Stimulated activated CD4-positive, alpha-beta T cell treated with anti-CD3 and anti-CD28 coated beads, Interleukin-4, amount 100 ng/mL, for 48 hours (primary cell): ENCODE measurements at places on chromosomes 1 and 21.

GRCh38 chr1:12599657-12600056, 18.4 kb downstream of the DHRS3 start:
- DNase-seq: no peak

DNA sequence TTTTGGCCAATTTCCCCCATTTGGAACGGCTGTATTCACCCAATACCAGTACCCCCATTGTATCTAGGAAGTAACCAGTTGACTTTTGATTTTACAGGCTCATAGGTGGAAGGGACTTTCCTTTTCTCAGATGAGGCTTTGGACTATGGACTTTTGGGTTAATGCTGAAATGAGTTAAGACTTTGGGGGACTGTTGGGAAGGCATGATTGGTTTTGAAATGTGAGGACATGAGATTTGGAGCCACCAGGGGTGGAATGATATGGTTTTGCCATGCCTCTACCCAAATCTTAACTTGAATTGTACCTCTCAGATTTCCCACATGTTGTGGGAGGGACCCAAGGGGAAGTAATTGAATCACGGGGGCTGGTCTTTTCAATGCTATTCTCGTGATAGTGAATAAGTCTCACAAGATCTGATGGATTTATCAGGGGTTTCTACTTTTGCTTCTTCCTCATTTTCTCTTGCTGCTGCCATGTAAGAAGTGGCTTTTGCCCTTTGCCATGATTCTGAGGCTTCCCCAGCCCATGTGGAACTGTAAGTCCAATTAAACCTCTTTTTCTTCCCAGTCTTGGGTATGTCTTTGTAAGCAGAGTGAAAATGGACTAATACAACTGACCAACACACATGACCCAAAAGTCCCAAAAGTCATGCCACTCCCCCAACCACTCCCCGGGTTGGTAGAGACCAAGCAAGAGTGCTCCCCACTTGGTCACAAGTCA, 35.4 kb upstream of the ZNF496 start:
- no peak for DNase-seq

DNA sequence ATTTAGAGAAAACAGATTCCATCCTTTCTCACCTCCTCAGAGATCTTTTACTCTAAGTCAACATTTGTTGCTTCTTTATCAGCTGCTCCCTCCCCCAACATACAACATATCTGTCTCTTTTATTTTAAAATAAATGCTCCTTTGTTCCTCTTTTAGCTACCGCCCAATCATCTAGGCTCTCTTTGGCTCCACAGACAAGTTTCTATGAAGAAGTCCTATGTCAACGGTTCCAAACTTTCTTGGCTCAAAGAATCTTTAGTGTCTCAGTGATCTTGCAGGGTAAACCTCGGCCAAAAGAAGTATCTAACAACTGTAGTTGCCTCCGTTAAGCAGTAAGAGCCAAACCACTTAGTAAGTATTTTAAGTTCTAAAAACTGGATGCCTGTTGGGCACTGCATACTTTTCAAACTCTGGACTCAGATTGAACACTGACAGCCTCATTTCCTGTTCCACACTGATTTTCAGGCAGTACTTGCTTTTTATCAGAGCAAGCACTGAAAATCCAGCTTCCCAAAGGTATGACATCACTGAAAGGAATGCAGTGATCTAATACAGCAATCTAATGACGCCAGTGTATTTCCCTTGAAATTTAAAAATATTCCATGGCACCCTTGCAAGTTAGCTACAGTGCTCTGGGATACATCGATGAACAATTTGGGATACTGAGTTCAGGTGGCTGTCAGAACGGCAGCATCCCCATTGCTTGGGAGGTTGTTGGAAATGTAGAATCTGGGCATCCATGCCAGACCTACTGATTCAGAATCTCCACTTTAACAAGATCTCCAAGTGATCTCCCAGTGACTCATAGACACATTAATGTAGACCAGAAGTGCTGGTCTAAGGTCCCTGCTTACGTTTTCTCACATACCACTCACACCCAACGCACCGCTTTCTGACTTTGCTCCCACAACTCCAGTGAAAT, 26.8 kb downstream of the EGLN1 start:
- DNase-seq: no peak

DNA sequence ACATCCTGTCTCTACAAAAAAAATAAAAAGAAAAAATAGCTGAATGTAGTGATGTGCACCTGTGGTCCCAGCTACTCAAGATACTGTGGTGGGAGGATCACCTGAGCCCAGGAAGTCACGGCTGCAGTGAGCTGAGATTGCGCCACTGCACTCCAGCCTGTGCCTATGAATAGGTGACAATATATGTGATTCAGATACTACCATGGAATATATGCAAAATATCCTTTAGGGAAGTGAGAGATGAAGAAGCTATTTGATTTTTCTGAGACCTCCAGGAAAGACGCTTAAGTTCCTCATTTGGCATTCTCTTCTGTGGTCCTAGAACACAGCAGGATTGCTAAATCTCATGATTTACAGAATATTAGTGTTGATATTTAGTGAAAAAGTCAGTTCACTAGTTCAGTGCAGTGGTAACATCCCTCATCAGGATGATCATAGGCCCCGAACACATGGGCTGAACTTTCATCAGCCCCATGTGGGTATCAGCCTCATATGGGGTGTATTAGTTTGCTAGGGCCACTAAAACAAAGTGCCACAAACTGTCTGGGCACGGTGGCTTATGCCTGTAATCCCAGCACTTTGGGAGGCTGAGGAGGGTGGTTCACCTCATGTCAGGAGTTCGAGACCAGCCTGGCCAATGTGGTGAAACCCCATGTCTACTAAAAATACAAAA, 6.0 kb upstream of the VASH2 start:
- no peak for DNase-seq

DNA sequence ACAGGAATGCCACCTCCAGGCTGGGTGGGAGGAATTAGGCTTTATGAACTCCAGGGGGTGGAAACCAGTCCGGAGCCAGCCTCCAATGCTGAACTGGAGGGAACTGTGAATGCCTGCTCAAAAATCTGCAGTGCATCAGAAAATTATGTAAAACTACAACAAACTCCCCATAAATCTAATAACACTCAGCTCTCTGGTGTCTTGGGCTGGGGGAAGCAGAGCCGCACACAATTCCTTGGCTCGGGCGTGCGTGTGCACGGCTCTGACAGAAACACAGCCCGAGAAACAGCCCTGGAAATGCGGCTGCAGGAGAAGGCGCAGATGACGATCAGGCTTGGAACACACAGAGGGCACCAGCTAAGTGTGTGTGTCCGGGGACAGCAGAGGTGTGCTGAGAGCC, 127.6 kb upstream of the VAMP3 start:
- DNase-seq: no peak

- DNase-seq: no peak
Observed at GRCh38 chr1:9420835-9421532, 118.3 kb upstream of the SLC25A33 start.

- no peak for DNase-seq
Observed at GRCh38 chr1:115144176-115144575, 54.9 kb upstream of the TSPAN2 start.

GRCh38 chr1:107963601-107964335, 1.2 kb downstream of the VAV3 start:
- DNase-seq: peak; percentile 22

DNA sequence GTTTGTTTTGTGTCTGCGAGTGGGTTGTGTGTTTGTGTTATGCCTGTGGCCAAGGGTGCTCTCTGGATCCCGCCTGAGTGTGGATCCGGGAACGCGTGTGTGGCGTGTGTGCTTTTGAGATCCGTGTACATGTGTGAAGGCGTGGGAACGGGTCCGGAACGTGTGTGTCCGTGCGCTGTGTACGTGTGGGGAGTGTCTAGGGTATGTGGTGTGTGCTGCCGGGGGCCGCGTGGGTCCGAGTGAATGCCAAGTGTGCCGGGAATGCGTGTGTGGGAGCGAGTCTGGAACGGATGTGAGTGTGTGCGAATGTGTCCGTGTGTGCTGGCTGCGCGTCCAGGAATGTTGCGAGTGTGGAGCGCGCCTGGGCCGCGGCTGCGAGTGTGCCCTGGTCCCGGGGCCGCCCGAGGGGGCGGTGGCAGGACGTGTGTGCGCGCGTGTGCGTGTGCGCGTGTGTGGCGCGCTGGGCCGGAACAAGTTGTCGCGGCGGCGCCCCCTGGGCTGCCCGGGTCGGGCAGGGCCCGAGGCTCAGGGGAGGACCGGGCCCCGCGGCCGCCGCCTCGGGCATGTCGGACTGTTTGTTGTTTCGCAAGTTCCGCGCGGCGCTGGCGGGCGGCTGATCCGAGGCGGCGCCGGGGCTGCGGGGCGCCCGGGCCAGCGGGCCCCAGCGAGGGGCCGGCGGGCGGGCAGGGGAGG, 953 bp downstream of the PTPRU start:
- DNase-seq: no peak

GRCh38 chr21:41321211-41321907, 4.8 kb downstream of the FAM3B start:
- DNase-seq: no peak

DNA sequence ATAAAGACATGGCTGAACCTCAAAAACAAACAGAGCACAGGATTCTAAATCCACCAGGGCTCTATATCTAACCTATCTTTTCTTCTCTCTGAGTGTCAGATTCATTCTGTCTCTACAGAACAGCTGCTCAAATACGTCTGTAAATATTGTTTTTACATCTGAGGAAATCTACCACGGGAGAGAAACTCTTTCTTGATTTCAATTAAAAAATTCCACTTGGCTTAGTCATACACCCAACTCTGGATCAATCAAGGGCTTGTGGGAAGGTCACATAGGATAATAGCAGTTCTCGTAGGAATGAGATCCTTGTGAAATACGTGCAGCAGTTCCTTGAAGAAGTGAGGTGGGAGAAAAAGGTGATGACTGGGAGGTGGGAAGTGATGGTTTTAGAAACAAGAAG, 1355.7 kb upstream of the ADGRL2 start:
- no peak for DNase-seq

GRCh38 chr1:2152954-2153353, 41.6 kb downstream of the FAAP20 start:
- no peak for DNase-seq

GRCh38 chr1:154334079-154335024, 9.0 kb downstream of the ATP8B2 start:
- no peak for DNase-seq

GRCh38 chr1:111736548-111737215, 2.5 kb downstream of the INKA2 start:
- DNase-seq: no peak

DNA sequence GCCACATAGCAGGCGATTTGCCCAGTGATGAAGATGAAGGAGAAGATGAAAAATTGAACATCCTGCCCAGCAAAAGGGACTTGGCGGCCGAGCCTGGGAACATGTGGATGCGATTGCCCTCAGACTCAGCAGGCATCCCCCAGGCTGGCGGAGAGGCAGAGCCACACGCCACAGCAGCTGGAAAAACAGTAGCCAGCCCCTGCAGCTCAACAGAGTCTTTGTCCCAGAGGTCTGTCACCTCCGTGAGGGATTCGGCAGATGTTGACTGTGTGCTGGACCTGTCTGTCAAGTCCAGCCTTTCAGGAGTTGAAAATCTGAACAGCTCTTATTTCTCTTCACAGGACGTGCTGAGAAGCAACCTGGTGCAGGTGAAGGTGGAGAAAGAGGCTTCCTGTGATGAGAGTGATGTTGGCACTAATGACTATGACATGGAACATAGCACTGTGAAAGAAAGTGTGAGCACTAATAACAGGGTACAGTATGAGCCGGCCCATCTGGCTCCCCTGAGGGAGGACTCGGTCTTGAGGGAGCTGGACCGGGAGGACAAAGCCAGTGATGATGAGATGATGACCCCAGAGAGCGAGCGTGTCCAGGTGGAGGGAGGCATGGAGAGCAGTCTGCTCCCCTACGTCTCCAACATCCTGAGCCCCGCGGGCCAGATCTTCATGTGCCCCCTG, 3.3 kb downstream of the ZBTB18 start:
- no peak for DNase-seq

DNA sequence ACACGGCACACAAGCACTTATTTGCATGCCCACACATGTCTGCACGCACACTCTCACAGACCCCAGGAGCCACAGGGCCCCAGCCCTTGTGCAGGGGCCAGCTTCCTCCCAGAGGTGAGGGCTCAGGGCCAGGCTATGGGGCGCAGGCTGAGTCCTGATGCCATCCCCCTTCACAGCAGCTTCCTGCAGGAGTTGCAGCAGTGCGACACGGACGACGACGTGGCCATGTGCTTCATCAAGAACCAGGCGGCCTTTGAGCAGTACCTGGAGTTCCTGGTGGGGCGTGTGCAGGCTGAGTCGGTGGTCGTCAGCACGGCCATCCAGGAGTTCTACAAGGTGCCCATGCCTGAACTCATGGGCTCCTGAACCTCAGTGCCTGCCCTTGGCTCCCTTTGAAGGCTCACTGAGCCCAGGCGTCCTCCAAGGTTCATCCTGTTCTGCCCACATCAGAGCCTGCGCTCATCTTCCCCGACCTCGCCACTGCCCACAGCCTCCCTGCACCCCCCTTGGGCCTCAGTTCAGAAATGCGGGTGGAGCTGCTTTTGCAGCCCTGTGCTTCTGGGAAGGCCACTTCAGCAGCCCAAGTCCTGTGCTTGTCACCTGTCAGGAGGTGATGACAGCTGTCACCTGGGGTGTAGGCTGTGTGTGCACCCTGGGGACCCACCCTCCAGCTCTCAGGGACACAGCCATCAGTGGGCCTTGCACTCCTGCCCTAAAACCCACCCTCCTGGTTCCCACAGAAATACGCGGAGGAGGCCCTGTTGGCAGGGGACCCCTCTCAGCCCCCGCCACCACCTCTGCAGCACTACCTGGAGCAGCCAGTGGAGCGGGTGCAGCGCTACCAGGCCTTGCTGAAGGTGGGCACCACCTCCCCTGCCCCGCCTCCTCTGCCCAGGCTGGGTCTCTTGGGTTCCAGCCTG, 66.6 kb downstream of the TRIM11 start:
- DNase-seq: no peak

DNA sequence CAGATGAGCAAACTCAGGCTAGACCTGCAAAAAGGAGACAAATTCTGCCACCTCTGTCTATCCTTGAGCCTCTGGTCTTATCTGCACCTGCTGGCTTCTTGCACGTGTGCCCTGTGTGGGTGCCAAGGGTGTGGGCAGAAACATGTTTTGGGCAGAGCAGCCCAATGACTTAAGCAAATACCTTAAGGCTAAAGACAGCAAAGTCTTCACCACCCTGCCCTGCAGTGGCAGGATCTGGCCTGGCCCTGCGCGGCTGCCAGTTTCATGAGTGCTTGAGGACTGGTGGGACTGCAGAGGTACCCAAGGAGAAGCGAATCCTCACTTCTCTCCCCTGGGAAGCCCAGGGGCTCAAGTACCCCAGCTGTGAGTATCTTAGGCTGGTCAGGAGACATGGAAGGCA, 3.8 kb upstream of the SLC26A9 start:
- DNase-seq: no peak

DNA sequence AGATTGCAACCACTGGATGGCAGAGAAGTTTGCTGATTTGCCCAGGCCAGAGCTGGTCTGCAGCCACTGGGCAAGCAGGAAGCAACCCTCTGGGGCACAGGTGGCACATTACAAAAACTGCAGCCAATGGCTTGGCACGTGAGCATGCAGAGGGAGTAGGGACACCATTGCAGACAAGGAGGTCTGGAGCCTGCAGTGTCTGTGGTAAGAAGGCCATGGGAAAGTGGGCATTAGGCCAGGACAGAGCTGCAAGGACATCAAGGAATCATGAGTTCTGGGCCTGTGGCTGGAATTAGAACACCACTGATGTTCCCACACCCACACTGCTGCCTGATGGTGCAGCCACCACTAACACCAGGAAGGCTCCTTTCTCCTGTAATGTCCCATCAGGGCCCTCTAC, 113.0 kb downstream of the TSEN15 start:
- no peak for DNase-seq

- no peak for DNase-seq
Observed at GRCh38 chr1:207850621-207851407, 60.1 kb downstream of the CD34 start.

GRCh38 chr1:188822248-188822647, 1655.4 kb downstream of the BRINP3 start:
- DNase-seq: no peak

- no peak for DNase-seq
Observed at GRCh38 chr1:95941121-95941798, 707.2 kb downstream of the RWDD3 start.
